ENCODE measurements at places on chromosomes 5 and 9. TPM values are rescaled to one million over a fixed set of nuclear protein-coding genes. Genes with fewer than 3 reads are reported as not detected.

- no peaks in the 10 kb centered on the region for H3K36me3 ChIP-seq
- no peaks in the 10 kb centered on the region for H3K27me3 ChIP-seq
- H3K4me1 ChIP-seq, result peaks cover 3% of the 10 kb centered on the region
- no peak for DNase-seq
Observed at GRCh38 chr9:137379761-137380161, 43.2 kb downstream of the EXD3 start.

GRCh38 chr5:116068028-116068632 is 16.7 kb upstream of the COMMD10 start:
- H3K27ac ChIP-seq, result no peak overlapping the region
- peaks cover 25% of the 10 kb centered on the region for H3K27me3 ChIP-seq
- DNase-seq, result no peak
- peaks cover 2% of the 10 kb centered on the region for H3K4me1 ChIP-seq
- no peaks in the 10 kb centered on the region for H3K36me3 ChIP-seq
- no peak overlapping the region for H3K4me3 ChIP-seq

The ANKRD18B gene
- total RNA-seq, result 0.88 TPM

- DNase-seq, result no peak
- no peak overlapping the region for H3K4me3 ChIP-seq
- peaks cover 20% of the 10 kb centered on the region for H3K27me3 ChIP-seq
- no peaks in the 10 kb centered on the region for H3K36me3 ChIP-seq
Observed at GRCh38 chr5:38892363-38892762, 46.6 kb downstream of the OSMR start.

DNA sequence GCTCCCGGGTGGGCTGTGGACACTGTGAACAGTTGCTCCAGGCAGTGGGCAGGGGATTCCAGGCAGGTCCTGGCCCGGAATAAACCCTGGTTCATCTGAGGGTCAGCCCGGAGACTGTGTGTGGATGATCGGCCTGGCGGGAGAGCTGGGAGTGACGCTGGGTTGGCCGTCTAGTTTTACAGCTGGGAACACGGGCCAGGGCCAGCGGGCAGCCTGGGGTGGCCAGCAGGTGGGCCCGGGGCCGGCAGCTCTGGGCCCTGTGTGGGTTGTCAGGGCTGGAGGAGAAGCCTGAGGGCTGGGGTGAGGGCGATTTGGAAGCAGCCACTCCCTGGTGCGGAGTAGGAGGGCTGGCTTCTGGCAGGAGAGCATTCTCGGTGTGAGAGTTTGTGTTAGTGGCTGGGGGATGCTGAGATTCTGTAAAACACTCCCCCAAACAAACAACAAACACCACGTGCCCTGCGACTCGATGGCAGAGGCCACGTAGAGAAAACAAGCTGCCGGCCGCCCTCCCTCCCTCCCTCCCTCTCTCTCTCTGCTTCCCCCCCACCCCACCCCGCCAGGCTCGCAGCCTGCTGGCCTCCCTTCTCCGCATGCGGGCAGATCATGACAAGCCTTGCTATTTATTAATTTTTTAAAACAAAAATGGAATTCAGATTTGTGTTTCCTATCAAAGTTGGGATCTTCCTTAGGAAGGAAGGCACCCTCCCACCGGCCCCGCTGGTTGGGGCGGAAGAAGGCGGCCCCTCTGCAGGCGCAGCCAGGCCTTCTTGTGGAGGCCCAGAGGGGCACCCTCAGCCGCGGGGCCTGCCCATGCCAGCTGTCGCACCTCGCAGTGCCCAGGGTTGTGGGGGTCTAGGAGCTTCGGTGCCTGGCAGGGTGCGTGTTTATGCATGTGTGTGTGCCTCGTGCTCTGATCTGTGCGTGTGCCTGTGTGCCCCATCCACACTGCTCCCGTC is 49.5 kb downstream of the RXRA start:
- H3K27ac ChIP-seq, result peak overlapping the region; percentile 47
- H3K4me3 ChIP-seq, result no peak overlapping the region
- no peak for DNase-seq
- H3K27me3 ChIP-seq, result no peaks in the 10 kb centered on the region

DNA sequence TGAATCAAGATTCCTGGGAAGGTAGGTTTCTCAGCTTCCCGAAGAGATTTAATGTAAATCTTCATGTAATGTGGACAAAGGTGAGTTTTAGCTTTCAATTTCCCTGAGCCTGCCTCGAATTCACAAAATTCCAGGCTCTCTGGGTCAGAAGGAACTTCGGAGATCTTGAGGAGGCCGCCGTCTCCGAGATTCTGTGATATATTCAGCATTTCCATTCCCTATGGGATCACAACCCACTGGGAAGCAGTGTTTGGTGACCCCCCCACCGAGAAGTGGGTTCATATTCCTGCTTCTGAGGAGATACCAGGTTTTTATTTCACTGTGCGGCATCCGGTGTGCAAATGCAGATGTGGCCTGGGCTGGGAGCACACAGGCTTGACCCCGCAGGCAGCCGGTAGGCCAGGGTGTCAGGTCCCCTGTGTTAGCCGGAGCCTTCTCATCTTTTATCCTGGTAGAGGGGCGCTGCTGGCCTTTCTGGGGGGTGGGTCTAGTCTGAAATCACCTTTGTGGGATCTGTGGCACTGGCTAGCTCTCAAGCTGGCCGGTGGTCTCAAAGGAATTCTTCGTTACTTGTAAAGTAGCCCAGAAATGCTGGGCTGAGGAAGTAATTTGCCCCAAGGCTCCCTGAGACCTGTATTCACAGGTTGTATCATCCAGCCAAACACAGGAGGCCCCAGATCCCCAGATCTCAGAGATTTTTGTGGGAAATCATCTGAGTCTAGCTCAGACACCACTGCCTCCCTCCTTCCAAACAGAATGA is 1.4 kb downstream of the PLEKHG4B start:
- no peaks in the 10 kb centered on the region for H3K36me3 ChIP-seq
- H3K27ac ChIP-seq, result no peak overlapping the region
- peaks cover 42% of the 10 kb centered on the region for H3K27me3 ChIP-seq
- no peak overlapping the region for H3K4me3 ChIP-seq

DNA sequence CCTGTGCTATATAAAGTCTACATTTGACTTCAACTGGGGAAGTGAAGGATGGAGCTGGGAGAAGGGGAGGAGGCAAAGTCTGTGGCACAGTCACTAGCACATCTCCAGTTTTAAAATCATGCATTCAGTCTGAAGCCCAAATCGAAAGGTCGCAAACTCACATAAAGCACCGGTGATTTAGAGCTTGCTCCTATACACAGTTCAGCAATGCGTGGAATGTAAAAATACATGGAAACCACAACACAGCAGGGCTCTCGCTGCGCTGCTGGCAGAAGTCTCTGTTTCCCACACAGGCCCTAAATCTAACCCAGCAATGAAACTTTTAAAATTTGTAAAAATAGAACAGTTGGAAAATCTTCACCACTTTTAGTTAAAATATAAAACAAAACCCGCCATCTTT is 68.2 kb downstream of the EBF1 start:
- H3K4me3 ChIP-seq, result no peak overlapping the region
- H3K27me3 ChIP-seq, result peaks cover 21% of the 10 kb centered on the region
- DNase-seq, result no peak
- peaks cover 4% of the 10 kb centered on the region for H3K36me3 ChIP-seq

DNA sequence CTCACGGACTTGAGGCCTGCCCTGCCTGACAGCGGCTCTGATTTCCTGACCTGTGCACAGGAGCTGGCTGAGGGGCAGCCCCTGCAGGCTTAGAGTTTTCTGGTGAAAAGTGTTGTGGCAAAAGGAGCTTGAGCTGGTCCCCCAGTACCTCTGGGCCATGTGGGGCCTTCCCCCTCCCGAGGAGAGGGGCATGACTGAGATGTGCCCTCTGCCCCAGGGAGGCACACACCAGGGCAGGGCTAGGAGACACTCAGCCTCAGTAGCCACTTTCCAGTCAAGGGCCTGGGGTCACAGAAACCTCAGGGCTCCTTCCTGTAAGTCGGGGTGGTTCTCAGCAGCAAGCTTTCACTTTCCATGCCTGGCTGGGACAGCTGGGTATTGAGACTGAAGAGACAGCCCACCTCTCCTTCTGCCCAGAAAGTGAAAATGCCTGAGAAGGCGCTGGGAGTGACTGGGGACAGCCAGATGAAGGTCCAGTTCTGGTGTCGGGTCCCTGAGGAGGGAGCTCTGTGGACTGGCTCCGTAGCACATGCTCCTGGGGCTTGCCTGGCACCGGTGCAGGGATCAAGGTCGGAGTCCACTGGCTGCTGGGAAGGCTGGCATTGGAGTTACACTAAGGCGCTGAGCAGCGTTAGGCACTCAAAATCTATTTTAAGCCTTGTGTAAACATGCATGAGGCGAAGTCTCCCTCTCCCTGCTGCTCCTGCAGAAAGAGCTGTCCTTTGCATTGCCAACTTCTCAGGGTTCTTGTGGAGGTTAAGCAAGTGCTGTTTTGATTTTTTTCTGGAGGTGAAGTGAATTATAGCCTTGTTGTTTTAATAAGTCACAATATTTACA is 394.9 kb downstream of the GADD45G start:
- H3K27ac ChIP-seq, result peak overlapping the region; percentile 86
- peaks cover 27% of the 10 kb centered on the region for H3K4me1 ChIP-seq
- peak; percentile 12 for DNase-seq
- no peaks in the 10 kb centered on the region for H3K27me3 ChIP-seq

DNA sequence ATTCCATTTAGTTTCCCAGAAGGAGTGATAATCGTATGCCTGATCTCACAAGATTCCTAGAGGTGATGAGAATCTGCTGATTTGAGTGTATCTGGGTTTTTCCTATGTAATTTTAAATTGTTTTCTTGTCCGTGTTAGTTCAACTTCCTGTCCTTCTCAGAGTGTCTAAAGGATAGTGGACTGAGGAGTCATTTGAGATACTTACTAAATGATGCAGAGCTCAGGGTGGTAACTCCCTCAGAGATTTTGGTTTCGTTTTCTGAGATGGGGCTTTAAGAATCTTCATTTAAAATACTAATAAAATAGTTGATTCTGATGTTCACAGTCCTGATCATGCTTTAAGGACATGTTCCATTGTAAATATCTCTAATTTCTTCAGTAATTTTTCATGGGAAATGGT is 30.3 kb downstream of the MELK start:
- no peaks in the 10 kb centered on the region for H3K36me3 ChIP-seq
- no peaks in the 10 kb centered on the region for H3K27me3 ChIP-seq
- no peak for DNase-seq
- peaks cover 4% of the 10 kb centered on the region for H3K4me1 ChIP-seq
- peak overlapping the region; percentile 26 for H3K27ac ChIP-seq
